ENCODE measurements at places on chromosomes 1 and 21.
A peak's percentile ranks its signal among the peaks of the same experiment; 100 is the strongest.

DNA sequence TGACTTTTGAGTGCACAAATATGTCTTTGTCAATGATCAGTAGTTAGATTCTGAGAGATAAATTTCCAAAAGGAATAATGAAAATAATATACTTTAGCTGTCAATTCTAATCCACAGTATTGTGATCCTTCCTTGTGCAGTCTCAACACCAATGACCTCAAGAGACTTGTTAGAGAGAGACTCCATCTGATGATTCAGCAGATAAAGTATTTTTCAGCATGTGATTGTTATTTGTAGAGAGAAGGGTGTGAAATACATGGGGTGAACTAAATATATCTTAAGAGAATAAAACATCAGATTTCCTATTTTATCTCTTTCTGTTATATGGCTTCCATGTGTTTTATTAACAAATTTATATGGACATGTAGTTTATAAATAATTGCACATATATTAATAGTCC, 5.9 kb upstream of the ZNF124 start:
- no peaks in the 10 kb centered on the region for H3K36me3 ChIP-seq
- H3K27ac ChIP-seq = no peak overlapping the region
- H3K27me3 ChIP-seq = no peaks in the 10 kb centered on the region
- no peak overlapping the region for H3K4me3 ChIP-seq
- no peaks in the 10 kb centered on the region for H3K4me1 ChIP-seq
- DNase-seq = no peak

DNA sequence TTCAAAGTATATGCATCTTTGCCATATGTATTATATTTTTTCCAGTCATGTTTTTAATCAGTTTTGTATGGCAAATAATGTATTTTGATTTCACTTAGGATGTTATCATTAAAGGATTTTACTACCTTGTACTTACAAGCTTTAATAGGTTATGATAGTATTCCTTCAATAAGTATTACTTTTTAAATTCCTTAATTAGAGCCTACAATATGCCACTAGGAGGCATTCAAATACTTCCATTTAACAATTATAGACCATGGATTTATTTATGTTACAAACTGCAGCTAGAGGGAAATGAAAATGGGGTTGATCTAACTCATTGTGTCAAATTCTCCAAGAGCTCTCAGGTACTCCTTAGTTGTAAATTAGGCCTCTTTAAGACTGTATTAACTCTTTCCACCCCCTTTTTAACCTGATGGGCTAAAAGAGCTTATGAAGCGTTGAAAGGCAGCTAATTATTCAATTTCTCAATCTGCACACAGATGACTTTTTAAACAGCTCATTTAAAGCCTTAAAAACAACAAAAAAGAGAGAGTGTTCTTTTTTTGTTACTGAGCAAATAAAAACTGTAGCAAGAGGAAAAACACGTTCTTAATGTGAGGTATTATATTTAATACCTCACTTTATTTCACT, 156.2 kb downstream of the DENND1B start:
- H3K4me3 ChIP-seq = no peak overlapping the region
- no peaks in the 10 kb centered on the region for H3K27me3 ChIP-seq
- no peak for DNase-seq
- H3K4me1 ChIP-seq = peaks cover 3% of the 10 kb centered on the region
- H3K36me3 ChIP-seq = no peaks in the 10 kb centered on the region

DNA sequence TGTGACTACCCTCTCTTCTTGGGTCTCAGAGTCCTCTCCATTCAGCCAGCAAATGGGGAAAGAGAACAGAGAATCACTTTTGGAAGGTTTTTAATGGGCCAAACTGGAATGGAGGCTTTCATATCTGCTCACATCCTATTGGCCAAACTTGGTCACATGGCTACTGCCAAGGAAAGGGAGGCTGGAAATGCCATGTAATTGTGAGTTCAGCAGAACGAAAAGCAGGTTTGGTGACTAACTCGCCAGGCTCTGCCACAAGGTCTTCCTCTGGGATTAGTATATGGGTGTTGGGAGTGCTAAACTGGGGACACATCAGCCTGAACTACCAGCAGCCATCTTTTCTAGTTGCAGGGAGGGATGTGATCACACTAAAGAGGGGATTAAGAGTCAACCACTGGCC, 19.2 kb downstream of the RD3 start:
- H3K27ac ChIP-seq = no peak overlapping the region
- no peaks in the 10 kb centered on the region for H3K36me3 ChIP-seq
- H3K4me3 ChIP-seq = no peak overlapping the region
- peaks cover 29% of the 10 kb centered on the region for H3K27me3 ChIP-seq

DNA sequence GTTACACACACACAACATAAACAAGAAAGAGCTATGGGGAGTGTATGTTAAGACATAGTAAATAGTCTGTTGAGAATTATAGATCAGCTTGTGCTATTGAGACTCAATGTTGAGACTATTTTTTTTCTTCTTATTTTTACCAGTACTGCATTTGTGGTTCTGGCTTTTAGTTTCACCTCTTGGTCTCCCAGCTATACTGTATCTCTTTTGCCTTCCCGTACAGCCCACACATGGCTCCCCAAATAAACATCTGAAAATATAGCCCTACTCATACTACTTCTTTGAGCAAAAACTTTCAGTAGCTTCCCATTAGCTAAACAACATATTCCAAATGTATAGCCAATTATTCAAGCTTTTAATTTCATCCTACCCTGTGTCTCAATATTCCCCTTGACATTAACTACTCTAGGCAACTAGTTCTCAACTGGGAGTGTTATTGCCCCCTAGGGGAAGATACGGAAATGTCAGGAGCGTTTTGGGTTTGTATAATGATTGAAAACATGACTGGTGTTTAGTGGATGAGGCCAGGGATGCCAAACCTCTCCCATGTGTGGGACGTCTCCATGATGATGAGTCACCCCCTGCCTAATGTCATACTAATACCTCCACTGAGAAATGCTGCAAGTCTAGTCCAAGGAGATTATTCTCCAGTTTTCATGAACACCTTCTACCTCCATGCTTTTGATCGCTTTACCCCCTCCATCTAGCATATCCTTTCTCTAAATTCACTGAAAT, 6.8 kb downstream of the RPE65 start:
- H3K27ac ChIP-seq = no peak overlapping the region
- H3K36me3 ChIP-seq = no peaks in the 10 kb centered on the region
- H3K4me1 ChIP-seq = no peaks in the 10 kb centered on the region
- H3K27me3 ChIP-seq = peaks cover 10% of the 10 kb centered on the region

DNA sequence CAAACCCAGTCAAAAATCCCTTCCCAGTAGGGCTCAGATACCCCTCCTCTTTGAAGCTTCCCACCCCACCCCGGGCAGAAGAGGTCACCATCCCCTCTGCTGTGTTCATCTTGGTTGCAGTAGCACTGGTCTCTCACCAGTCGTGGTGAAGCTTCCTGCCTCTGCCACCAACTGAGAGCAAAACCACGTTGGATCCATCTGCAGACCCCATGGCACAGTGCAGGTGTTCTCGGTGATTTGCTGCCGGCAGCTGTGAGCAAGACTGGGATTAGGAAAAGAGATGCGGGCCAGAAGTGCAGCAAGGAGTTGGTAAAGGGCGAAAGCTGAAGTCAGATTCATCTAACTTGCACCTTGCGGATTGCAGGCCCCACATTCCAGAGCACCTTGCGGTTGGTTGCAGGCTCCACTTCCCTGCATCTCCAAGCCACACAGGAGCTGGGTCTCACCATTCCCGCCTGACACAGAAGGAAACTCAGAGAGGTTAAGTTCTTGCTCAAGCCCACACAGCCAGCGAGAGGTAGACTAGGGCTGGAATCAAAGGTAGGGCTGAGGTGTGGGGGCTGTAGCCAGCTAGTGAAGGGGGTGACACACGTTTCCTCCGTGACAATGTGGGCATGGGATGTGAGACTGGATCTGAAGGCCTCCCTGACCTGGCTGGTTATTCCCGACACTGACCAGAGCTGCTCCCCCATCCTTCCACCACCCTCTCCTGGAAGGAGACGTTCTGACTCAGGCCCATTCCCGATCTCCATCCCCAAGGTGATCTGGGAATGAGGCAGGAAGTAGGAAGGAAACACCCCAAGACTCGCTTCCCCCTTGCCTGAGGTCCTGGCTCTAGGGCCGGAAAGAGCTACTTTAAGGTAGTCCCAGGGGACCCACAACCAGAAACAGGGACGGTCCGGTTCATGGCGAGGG, 3.3 kb upstream of the FAM110D start:
- no peak overlapping the region for H3K27ac ChIP-seq
- no peak overlapping the region for H3K4me3 ChIP-seq
- peaks cover 10% of the 10 kb centered on the region for H3K4me1 ChIP-seq
- H3K36me3 ChIP-seq = no peaks in the 10 kb centered on the region

DNA sequence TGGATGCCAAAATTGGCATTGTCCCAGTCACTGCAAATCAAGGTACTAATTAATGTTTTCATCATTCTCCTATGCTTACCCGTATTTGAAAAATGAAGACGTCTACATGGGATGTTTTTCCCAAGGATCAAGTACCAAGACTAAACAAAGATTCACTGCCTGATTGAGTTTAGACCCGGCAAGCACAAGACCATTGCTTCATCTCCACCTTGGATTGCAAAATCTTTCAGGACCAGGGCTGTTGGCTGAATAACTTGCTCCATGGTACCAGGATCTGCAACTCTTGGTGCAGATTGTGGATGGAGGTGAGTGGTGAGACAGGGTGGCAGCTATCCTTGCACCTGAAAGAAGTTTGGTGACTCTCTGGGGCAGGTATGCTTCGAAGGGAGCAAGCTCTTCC, 122.5 kb upstream of the ETS2 start:
- H3K27ac ChIP-seq = no peak overlapping the region
- DNase-seq = no peak
- peaks cover 26% of the 10 kb centered on the region for H3K27me3 ChIP-seq
- no peak overlapping the region for H3K4me3 ChIP-seq
- no peaks in the 10 kb centered on the region for H3K36me3 ChIP-seq

DNA sequence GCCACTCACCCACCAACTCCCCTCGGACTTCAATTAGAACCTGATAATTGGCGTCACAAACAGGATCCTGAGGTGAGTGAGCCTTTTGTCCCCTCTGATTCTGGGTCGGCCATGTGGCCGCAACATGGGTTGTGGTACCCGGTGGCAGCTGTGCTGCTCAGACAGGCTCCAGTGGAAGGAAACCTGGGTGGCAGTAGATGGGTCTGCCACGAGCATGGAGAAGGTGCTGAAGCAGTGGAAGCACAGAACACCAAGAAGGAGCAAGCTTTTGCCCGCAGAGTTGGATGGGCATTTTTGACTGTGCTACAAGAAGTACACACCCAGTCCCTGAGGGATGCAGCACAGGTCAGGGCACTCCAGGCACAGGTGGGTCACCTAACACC, 16.5 kb upstream of the UBE2U start:
- no peaks in the 10 kb centered on the region for H3K4me1 ChIP-seq
- H3K27ac ChIP-seq = no peak overlapping the region
- H3K4me3 ChIP-seq = no peak overlapping the region
- H3K27me3 ChIP-seq = no peaks in the 10 kb centered on the region
- no peaks in the 10 kb centered on the region for H3K36me3 ChIP-seq

- no peak overlapping the region for H3K27ac ChIP-seq
- no peaks in the 10 kb centered on the region for H3K36me3 ChIP-seq
- no peak for DNase-seq
- H3K27me3 ChIP-seq = peaks cover 13% of the 10 kb centered on the region
These were observed 17.5 kb upstream of the KIF21B start for GRCh38 chr1:201041011-201041410.

DNA sequence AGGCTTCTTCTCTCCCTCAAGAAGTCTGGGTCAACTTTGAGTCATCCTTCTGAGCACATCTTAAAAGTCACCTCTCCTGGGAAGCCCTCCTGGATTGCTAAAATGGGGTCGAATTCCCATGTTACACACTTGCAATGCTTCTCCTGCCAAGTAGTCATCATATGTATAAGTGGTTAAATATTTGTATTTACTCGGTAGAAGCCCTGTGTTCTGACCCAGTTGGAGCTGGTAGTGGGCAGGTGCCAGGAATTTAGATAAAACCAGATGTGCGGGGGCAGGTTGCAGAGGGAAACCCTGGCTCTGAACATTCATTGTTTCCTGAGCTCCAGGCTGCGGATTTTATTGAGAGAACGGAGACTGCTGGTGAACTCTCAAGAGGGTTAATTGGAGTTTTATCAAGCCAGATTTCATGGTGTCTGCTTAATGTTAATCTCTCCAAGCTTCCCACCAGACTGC, 52.8 kb upstream of the RPL11 start:
- H3K4me1 ChIP-seq = peaks cover 26% of the 10 kb centered on the region
- peaks cover 6% of the 10 kb centered on the region for H3K27me3 ChIP-seq
- H3K4me3 ChIP-seq = no peak overlapping the region
- no peak overlapping the region for H3K27ac ChIP-seq

DNA sequence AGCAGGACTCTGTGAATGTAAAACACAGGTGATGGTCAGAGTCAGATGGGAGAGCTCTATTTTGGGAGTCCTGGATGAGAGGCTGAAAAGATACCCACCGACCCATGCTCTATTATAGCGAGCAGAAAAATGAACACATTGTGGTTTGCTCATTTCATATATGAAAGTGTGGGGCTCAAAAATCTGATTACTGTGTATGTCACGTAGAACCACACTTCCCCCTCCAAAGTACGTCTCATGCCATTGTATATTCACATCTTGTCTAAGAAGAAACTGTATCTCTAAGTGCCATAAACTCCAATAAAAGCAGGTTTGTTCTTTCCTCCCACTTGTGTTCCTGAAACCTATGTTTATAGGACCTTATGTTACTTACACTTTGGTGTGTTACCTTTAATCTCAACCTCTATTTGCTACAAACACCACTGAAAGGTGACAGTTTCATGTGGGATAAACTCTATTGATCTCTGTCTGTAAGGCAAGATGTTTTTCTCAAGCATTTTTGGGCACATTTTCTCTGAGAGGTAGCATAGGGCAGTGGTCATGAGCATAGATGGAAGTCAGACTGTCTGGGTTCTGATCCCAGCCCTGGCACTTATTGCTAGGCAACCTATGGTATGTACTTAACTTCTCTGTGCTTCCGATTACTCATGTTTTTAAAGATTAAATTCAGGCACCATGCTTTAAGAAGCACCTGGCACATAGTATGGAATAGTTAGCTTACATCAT, 214.4 kb downstream of the ST6GALNAC3 start:
- no peak overlapping the region for H3K27ac ChIP-seq
- no peak for DNase-seq
- H3K36me3 ChIP-seq = no peaks in the 10 kb centered on the region
- H3K4me1 ChIP-seq = peaks cover 1% of the 10 kb centered on the region
- H3K27me3 ChIP-seq = no peaks in the 10 kb centered on the region

- H3K27me3 ChIP-seq = no peaks in the 10 kb centered on the region
- no peak for DNase-seq
- peak overlapping the region; percentile 44 for H3K27ac ChIP-seq
- H3K4me1 ChIP-seq = peaks cover 35% of the 10 kb centered on the region
- peaks cover 55% of the 10 kb centered on the region for H3K36me3 ChIP-seq
- no peak overlapping the region for H3K4me3 ChIP-seq
These were observed 161.3 kb upstream of the SGIP1 start for GRCh38 chr1:66372522-66373101.

DNA sequence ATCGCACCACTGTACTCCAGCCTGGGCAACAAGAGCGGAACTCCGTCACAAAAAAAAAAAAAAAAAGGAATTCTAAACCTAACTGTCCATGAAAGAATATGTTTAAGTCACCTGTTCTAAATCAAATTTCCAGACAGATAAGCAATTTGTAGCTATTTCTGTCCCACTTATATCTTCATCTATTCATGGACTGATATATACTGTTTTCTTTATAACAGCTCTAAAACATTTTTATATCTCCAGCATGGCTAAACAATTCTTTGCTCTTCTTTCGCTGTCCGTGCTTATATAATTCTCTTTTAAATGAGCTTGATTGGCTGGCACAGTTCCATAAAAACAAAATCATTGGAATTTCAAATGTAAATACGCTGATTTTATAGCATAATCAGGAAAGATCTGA, 30.5 kb downstream of the BRWD1 start:
- H3K36me3 ChIP-seq = peaks cover 39% of the 10 kb centered on the region
- no peak overlapping the region for H3K4me3 ChIP-seq
- no peak overlapping the region for H3K27ac ChIP-seq
- no peaks in the 10 kb centered on the region for H3K27me3 ChIP-seq
- DNase-seq = no peak
- H3K4me1 ChIP-seq = peaks cover 11% of the 10 kb centered on the region
